ENCODE measurements at places on chromosomes 7 and 10.

DNA sequence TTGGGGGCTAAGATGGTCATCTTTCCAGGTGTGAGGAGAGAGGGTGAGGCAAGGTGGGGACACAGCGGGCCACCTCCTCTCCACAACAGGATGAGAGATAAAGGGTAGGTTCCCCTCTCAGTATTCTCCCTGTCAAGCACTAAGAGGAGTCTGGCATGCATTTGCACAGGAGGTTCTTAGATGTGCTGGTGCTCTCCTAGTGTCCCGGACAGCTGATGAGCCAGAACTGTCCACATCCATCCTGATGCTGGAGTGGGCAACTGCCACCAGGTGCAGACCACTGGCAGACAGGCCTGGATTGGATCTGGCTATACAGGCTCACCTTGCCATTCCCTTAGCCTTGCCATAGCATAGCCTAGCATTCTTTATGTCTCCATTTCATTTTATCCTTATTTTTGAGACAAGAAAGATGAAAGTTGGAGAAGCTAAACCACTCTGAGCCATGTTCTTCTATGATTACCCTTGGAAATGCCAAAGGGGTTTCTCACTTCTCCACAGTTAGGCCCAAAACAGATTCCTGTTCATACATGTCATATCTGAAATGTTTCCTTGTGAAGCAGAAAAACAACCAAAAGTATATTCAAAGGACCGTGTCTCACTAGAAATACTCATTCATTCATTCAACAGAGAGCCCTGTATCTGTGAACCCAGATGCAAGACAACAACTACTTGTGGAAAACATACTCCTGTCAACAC lies 48.8 kb upstream of the ANTXRL start:
- DNase-seq, result no peak

DNA sequence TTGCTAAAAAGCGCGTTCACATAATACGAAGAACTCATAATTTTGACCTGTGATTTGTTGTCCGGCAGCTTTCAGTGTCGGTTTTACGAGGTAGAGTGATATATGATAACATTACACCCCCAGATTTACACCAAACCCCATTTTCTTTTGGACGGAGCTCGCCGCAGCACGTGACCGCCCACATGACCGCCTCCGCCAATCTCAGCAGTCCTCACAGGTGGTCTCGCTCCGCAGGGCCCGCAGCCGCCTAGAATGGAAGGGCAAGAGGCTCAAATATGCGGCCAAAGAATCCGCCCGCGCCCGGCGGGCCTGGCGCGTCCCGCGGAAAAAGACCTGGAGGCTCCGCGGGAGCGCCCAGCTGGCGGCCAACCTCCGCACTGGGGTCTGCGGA lies at the start of gene HOXA7:
HOXA7 (minus strand) TSS at position 168 of the 391 bp plus-strand sequence; CDS start at position 38, 130 bp downstream.
- DNase-seq, result peak; percentile 94

GRCh38 chr10:11864727-11865126 lies 41.6 kb downstream of the PROSER2 start:
- DNase-seq, result no peak

- DNase-seq, result no peak
These were observed 283.4 kb downstream of the GRID1 start for GRCh38 chr10:86083206-86083605.

- DNase-seq, result no peak
These were observed 395.8 kb upstream of the ZMIZ1 start for GRCh38 chr10:78672918-78673317.

- DNase-seq, result no peak
These were observed 83.9 kb downstream of the CADPS2 start for GRCh38 chr7:122802301-122802751.

DNA sequence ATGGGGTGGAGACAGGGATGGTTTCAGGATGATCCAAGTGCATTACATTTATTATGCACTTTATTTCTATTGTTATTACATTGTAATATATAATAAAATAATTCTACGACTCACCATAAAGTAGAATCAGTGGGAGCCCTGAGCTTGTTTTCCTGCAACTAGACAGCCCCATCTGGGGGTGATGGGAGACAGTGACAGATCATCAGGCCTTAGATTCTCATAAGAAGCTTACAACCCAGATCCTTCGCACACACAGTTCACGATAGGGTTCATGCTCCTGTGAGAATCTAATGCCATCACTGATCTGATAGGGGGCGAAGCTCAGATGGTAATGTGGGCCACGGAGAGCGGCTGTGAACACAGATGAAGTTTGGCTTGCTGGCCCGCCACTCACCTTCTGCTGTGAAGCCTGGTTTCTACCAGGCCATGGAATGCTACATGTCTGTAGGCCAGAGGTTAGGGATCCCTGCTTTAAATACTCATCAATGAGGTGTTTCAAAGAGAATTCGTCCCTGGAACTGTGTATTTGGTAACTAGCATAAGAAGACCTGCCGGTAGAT lies 21.2 kb upstream of the PRKCQ start:
- DNase-seq, result no peak

DNA sequence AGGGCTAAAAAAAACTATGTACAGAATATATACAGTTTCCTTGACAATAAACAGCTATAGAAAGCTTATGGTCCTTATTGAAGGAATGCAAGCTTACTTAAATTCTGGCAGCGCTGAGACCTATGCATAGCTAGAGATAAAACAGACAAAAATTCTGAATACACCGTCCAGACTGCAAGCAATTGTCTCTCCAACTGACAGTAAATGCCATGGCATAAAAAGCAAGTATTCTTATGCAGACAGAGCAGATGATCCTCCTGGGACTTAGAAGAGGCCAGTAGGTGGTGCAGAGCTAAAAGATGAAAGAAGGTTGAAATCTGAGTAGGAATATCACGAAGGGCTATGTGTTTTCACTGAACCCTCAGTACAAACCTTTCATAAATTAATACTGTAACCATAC lies 157.0 kb upstream of the CACNA2D1 start:
- no peak for DNase-seq

DNA sequence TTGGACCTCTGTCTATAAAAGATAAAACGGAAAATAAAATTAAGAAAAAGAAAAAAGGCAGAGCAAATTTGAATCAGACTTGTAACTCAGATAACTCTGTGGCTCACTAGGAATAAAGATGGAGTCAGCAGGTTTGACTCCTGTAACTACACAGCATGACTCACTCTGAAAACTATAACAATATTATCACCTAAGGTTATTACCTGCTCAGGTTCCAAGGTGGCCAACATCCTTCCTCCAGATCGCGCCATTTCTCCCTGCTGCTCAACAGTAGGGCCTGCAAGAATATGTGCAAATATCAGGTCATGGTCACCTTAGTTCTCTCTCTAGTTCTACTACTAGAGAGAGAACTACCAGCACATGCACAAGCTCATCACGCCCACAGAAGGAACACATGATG lies 30.0 kb downstream of the ALDH18A1 start:
- DNase-seq, result no peak

- no peak for DNase-seq
These were observed 79.6 kb downstream of the ZFAND4 start for GRCh38 chr10:45592926-45593325.

DNA sequence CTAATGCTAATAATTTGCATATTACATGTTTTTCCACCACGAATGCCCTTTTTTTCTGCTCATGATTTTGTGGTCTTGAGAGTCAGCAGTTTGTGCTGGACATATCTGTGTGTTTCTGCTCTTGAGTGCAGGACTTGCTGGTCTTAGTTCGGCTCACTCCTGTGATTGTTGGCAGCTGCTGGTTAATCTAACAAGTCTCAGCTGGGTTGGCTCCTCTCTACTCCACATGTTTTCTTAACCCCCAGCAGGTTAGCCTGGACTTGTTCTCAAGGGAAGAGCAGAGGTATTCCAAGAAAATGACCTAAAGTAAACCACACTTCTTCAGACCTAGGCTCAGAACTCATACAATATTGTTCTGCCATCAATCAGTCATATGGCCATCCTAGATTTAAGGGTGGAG lies 1238.9 kb downstream of the XPNPEP1 start:
- peak; percentile 22 for DNase-seq

GRCh38 chr7:132654150-132654549 lies 77.9 kb upstream of the PLXNA4 start:
- DNase-seq, result no peak

DNA sequence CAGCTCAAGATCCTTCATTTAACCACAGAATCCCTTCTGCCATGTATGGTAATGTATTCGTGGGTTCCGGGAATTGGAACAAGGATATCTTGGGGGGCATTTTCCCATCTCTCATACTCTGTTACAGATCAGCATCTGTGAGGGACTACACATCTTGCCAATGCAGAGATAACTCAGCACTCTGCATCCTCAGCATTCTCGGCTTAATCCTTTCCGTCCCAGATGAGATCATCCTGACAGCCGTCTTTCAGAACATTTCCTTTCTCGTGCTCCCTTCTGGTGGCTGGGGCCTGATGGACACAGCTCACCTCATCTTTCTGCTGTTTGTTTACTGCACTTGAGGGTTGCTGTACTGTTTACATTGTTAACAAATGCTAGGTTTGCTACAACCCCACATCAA lies 25.3 kb downstream of the FKBP6 start:
- DNase-seq, result no peak

DNA sequence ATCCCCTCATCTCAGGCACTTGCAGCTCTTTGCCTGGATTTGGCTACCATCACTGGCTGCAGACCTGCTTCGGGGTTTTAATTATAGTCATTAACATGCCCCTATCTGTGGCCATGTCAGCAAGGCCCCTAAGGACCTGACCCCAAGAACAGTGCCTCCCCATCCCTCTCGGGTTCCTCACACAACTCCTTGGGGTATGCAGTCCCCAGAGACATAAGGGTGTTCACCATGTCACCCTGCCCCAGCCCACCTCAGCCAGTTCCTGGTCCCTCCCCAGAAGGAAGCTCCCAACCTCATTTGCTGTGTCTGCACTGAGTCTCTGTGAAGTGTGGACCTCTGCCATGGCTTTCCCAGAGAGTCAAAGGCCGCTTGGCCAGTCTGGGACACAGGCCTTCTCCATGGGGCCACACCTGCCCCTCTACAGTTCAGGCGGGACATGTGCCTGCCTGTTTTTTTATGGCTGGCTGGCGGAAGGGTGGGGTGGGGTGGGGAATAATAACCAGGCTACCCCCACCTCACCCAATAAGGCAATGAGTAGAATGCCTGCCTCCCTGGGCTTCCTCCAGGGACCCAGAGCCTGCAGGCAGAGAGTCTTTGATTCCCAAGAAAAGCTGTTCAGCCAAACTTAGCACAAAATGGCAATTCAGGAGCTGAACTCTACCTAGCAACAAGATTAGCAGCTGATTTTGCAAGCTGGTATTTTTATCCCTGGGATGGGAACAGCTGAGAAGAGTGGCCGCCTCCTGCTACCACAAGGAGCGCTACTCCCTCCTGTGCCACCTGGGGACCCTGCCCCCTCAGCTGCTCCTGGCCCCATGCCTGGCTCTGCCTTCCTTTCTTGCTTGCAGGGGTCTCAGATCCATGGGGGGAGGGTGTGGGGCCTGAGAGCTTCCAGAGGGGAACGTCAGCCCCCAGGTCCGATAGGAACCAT lies 23.7 kb upstream of the CAMK2B start:
- no peak for DNase-seq

DNA sequence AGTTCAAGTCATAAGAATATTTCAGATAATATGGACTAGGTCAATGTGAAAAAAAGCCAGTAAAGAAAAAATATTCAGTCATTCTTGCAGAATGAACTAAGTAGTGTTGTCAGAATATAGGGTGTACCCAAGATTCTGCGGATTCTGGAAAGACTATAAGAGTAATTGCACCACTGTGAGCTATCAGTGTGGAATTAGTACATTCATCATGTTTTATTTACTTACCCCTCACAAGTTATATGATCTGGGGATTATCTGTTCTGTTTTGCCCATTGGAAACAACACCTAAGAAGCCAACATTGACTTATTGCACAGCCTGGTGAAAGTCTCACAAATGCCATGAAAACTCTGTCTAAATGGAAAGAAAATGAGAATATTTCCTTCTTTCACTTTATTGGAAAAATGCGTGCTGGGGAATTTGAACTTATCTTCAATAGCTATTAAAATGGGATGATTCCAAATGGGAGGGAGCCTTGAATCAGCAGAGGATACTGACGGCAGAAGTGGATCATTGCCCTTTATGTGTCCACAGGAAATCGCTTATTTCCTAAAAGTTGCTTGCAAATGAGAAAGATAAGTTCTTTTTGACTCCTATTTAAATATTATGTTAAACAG lies 563.3 kb upstream of the POM121L12 start:
- no peak for DNase-seq

DNA sequence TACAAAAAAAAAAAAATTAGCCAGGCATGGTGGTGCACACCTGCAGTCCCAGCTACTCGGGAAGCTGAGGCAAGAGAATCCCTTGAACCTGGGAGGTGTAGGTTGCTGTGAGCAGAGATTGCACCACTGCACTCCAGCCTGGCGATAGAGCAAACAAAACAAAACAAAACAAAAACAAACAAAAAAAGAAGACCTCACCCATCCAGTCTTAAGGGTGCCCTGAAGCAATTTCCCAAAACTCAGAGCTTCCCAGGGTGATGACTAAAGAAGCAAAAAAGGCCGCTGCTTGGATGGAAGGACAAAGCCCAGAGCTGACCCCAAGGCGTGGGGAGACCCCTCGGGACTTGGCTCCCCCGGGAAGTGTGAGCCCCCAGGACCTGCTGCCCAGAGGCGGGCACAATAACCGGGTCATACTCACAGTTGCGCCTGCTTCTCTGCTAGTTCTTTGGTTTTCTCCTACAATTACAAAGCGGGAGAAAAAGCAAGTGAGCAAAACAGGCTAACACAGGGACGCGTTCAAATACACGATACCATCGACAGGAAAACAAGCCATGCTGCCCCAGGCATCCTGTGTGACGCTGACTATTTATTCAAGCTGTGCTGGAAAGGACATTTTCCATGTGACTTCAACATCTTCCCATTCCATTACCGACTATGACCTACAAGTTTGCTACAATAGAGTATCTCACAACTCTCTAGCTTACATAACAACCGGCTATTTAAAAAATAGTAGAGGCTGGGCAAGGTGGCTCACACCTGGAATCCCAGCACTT lies 29.9 kb downstream of the PAPOLB start:
- no peak for DNase-seq

DNA sequence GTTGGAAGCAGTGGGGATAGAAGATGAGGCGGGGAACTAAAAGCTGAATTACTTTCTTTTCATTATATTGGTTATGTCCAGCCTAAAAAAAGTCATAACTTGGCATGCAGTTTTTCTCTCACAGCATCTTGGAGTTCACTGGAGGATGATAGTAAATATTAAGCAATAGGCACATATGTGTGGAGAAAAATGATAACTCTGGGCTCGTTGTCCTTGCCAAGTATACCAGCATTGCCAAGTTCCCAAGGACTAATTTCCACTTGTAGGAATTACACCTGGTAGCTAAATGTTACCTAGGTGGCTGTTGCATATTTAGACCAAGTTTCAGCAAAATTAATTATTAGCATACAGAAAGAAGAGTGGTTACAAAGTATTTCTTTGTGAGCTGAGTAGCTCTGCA lies 1007.6 kb downstream of the ANKRD7 start:
- no peak for DNase-seq

DNA sequence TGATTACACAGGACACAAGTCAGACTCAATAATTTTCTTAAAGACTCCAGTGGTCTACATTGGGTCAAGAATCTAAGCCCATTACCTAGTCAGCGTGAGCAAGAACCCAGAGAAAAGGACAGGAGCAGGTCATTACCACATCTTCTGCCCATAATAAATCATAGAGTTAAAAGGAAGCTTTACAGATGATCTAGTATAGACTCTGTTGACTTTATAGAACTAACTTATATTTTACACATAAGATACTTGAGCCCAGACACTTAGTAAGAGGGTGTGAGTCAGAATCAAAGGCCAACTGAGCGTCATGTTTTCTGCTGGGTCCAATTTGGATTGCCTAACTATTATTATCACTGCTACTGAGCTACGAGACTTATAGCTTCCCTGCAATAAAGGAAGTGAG lies 206.1 kb upstream of the NPSR1 start:
- DNase-seq, result no peak

Measured in renal pelvis (tissue), 12 donors.